ENCODE measurements at places on chromosomes 11 and 22.

- DNase-seq = no peak
Observed at GRCh38 chr11:58926695-58927094, 12.6 kb upstream of the GLYATL1 start.

DNA sequence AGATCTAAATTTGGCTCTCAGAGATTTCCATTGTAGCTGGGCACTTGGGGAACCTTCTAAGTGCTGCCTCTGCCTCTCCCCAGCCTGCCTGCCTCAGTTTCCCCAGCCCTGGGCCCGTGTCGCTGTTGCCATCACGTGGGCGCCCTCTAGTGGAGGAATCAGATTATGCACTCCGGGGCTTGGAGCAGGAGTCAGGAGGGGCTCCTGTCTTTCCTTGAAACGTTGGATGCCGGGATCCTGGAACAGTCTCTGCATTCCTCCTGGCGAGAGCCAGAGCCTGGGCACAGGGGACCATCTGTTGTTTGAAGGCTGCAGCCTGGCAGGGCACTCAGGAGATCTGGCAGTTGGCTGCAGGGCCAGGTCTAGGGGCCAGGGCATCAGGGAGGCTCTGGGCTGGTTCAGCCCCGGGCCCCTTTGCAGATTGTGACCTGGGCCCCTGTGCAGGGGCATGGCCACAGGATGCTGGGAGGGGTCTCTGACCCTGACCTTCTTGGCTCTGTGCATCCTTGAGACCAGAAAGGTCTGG is 71.6 kb downstream of the LRP5 start:
- peak; percentile 29 for DNase-seq

DNA sequence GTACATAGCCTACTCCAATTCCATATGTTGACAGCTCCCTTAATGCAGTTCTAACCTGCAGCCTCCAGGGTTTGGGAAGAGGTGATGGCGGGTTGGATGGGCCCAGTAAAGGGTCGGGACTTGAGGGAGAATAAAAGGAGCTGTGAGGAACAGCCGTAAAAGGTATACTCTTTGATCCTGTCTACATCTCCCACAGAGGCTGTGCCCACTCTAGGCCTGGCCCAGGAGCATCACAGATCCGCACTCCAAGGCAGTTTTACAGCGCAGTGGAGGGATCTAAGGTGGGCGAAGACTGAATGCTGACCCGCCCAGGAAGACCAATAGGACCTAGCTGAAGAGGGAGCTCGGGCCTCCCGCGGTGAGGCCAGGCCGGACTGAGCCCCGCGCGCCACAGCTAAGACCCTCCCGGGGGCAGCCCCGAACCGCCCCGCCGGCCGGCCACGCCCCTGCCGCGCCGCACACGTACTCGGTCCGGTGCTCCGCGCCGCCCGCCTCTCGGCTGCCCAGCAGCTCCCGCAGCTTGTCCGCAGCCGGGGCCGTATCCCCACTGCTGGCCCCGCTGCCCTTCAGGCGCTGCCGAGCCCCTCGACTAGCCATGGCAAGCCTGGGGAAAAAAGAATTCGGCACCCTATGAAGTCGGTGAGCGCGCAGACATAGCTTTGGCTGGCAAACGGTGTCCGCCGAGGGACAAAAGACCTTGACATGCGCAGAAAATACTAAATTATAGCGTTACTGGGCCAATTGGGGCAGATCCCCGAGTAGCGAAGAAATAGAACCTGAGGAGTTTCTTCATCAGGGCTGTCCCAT is at the start of gene ALG9:
TSS of gene ALG9 (minus strand) at position 696 of the 807 bp plus-strand sequence. CDS start at position 597, 99 bp downstream.
- DNase-seq = peak; percentile 92

DNA sequence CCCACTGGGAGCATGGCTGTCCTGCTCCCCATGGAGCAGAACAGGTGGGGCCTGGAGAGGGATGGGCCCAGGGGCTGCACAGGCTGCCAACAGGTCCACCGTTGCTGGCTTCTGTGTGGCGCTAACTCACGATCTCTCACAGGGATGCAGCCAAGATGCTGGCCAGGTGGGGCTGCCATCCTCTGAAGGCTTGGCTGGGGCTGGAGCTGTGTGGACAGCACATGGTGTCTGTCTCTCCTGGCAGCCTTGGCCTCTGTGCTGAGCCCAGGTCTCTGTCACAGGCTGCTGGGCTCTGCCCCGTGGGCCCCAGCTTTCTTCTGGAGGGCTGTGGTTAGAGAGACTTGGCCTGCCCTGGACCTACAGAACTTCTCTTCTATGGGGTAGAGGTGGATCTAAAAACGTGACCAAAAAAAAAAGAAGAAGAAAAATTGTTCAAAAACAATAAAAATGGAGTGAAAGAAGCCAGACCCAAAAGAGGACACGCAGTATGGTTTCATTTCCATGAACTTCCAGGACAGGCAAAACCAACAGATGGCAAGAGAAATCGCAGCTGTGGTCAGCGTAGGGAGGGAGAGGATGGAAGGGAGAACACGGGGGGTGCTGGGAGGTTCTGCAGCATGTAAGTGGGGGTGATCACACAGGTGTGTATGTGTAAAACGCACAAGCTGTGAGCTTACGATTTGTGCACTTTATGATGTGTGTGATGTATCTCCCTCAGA is 12.2 kb downstream of the PARVG start:
- no peak for DNase-seq

DNA sequence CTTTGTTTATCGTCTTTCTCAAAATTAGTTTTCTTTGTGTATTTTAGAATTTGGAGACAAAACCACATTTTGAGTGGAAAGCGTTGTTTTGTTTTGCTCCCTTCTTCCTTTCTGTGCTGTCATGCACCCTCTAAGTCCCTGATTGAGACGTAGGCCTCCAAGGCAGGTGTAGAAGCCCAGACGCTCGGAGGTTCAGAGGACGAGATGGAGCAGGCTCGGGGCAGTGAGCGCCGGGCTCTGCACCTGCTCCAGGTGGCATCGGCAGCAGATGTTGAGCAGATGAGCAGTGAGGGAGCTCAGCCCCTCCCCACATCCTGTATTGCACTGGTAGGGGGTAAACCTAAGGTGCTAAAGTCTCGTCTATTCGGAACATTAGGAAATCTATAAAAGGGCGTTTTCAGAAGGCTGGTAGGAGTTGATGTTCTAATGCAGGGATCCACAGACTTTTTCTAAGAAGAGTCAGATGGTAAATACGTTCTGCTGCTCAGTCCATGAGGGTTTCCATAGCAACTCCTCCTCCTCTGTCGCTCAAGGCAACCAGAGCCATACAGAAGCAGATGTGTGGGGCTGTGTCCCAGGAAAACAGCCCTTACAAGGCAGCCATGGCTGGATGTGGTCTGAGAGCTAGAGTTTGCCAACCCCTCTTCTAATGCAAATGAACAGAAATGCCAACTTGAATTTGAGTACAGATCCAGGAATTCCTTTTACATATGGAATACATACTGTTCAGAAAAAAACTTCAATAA is 724.2 kb downstream of the BRD1 start:
- no peak for DNase-seq

GRCh38 chr11:944711-945470 is 19.2 kb downstream of the AP2A2 start:
- DNase-seq = no peak

- DNase-seq = no peak
Observed at GRCh38 chr22:32175683-32176644, 16.9 kb upstream of the C22orf42 start.

GRCh38 chr11:131350872-131351271 is 19.5 kb upstream of the NTM start:
- no peak for DNase-seq

- DNase-seq = no peak
Observed at GRCh38 chr11:91859666-91860065, 365.0 kb upstream of the FAT3 start.

- no peak for DNase-seq
Observed at GRCh38 chr11:10846660-10847059, 11.2 kb downstream of the ZBED5 start.

- DNase-seq = no peak
Observed at GRCh38 chr22:29062286-29062821, 723 bp upstream of the C22orf31 start.

GRCh38 chr11:19055016-19055415 is 5.5 kb downstream of the MRGPRX2 start:
- no peak for DNase-seq

GRCh38 chr11:123186286-123186685 is 8.8 kb downstream of the CLMP start:
- no peak for DNase-seq

DNA sequence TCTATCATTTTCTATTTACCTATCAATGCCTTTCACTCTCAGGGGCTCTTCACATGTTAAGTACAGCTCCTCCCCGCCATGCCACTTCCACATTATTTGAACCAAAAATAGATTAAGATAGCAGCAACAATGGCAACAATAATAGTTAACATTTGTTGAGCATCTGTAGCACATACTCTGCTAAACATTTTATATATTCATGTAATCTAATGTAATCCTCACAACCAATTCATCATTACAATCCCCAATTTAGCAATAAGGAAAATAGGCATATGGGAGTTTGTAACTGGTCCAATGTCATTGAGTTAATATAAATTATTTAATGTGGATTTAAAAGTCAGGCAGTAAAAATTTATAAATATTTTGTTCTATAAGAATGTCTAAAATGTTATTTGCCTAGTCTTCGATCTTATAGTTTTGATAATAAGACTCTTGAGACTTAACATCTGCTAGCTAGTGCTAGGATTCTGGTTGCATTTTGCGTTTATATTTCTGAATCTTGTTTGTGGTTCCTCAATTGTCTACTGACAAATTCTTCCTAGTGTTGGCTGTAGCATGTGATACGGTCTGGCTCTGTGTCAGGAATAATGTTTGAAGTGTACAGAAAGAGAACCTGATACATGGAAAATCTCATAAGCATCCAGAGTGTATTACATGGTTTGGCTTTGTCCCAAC is 621.5 kb upstream of the LUZP2 start:
- no peak for DNase-seq

DNA sequence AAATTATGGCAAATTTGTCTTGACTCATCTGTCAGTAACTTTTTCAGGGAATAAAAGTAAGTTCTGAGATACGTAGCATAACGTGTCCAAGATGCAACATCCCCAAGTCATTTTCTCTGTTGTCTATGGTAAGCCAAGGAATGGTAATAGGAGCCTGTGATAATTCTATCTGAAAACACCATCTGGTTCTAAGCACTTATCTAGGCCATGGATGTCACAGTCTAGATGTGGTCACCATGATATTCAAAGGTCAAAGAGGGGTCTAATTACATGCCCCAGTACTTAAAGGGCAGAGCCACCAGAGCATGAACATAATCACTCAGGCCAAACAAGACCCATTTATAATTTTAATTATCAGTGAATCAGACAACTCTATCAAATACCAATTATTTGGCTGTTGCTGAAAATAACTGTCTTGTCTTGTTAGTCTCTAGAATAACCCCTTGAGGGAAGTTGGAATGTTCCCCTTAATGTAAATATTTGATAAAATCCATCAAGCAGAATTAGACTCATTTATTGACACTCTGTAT is 225.1 kb upstream of the MPPED2 start:
- DNase-seq = no peak

GRCh38 chr22:27314276-27314807 is 487.2 kb downstream of the MN1 start:
- no peak for DNase-seq

DNA sequence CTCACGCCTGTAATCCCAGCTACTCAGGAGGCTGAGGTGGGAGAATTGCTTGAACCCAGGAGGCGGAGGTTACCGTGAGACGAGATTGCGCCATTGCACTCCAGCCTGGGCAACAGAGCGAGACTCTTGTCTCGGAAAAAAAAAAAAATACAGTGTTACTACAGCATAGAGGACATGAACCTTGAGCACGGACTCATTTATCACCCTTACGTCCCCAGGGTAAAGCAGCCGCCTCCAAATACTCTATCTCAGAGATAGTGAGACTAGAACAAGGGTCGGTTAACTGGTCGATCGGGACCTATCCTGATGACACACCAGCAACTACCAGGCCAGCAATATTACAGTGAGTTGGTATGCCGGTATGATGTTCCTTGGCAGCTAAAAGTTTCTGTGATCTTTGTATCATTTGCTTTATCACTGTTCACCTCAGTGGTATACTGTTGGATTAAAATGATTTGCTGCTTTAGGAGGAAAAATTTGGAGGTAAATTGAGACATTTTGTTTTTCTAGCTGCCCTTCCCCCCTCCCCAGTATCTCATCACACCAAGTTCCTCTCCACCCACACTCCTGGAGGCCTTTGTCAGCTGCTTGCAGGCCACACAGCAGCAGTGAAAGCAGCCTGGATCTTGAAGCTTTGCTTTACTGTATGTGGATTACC is 7.0 kb upstream of the SIDT2 start:
- DNase-seq = no peak

GRCh38 chr11:96090711-96091110 is 166.8 kb upstream of the MTMR2 start:
- no peak for DNase-seq

DNA sequence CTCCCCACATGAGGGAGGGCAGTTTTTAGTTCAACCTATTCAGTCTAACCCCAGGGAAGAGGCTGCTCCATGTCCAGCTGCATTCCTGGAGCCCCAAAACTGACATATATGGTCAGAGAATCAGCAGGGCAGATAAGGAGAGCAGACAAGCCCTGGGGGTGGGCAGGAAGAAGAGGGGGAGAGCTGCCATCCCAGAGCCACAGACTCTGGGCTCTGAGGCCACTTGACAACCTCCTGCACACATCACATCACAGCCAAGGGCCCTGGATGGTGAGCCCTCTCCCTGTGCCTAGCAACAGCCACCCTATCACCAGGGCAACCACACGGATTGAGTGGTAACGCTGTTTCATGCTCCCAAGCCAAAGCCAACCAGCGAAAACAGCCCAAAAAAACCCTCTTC is 3.1 kb downstream of the ARHGAP1 start:
- no peak for DNase-seq

DNA sequence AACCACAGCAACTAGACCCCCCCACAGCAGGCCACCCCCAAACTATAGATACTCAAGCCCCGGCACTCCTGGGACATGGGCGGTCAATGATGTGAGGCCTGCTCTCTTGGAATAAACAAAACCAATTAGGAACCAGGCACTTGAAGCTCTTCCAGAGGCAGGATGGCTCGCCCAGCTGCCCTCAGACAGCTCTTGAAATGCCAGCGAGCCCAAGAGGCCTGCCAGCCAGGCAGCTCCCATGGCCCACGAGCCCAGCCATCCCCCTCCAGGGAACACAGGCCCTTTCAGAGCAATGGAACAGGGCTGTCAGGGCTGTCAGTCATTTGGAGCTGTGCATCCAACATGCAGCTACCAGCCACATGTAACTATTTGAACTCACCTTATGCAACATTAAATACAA is 34.0 kb upstream of the TFIP11 start:
- no peak for DNase-seq

- no peak for DNase-seq
Observed at GRCh38 chr22:47376901-47377505, 614.6 kb downstream of the TBC1D22A start.

GRCh38 chr11:120336641-120337354 is 585 bp downstream of the ARHGEF12 start:
- no peak for DNase-seq

GRCh38 chr11:37264060-37264459 is 666.0 kb upstream of the RAG2 start:
- no peak for DNase-seq

GRCh38 chr11:111944651-111945051 is 7.5 kb downstream of the DIXDC1 start:
- DNase-seq = no peak

Data from SW 1271 (cell line).